WTC11 (cell line): ENCODE measurements at places on chromosomes 11 and 22. TPM values are rescaled to one million over a fixed set of nuclear protein-coding genes. Genes with fewer than 3 reads are reported as not detected.

IGSF9B gene
- 52.7 to 57.1 TPM (median 55.2 TPM) in 3 replicates for total RNA-seq

DNA sequence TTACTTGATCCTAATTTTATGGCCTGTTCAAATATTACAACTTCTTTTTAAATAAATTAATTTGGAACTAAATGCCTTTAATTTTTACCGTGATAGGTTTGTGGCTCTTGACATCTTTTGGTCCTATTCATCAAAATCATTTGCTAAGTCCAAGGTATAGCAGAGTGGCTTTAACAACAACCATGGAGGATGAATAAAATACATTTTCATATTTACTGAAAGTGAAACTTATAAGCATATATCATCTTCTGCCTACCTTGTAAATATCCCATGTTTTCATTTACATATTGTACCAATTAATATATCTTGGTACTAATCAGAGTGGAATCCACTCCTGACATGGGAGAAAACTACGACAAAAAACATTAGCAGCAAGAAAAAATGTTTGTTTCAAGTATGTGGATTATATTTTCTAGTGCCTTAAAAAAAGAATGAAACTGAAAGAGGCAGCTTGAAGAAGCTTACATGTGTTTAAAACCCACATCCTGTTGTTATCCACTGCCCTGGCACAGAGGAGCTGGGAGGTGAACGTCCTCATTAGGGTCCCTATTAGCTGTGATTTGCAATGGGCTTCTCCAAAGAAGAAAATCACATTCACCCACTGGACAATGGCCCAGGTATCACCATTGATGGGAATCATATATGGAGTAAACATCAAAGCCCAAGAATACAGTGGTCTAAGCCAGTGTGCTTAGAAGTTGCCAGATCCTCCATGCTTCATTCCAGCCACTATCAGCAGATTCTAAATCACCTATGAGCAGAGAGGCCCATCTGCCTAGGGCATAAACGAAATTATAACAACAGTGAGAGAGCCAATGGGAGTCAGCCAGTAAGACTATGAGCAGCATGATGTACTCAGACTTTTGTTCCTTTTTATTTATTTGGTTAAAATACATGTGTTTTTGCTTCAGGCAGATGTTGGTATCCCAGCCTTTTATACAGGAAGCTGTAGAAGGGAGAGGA, 84.7 kb downstream of the MAML2 start:
- no peak for DNase-seq

NPAS4 gene
- total RNA-seq, result 0.27 to 0.79 TPM (median 0.44 TPM) in 3 replicates

DNA sequence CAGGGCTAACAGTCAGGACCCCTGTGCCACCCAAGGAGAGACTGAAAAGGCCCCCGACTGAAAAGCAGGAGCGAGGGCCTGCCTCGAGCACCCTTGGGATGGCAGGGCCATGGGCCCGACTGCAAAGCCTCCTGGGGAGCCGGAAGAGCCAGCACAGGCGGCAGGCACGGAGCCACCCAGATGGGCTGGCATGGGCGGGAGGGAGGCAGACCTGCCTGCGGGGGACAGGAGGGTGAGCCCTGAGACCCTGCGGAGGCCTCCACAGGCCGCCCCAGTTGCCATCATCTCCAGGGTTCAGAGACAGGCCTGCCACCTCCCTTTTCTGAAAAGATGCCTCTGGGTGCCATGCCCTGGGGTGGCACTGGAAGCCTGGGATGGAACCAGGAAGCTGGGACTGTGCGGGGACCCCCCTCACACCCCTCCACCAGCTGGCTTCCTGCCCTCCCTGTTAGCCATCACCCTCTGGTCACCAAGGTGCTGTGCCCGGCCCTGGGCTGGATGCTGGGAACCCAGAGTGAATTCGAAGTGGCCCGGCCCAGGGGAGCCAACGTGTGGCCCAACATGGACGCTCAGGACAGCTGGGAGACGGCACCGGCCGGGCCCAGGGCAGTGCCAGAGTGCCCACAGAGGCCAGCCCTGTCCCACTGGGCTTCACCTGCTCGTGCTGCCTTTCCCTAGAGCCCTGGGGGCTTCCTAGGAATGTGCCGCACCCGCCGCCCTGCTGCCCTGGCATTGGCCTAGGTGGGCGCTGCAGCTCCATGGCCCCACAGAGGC, 13.8 kb downstream of the TSPAN32 start:
- DNase-seq, result no peak

- no peak for DNase-seq
These were observed 53.5 kb upstream of the CADM1 start for GRCh38 chr11:115557681-115558080.

CABP4 gene
- 0.09 to 0.23 TPM in 2 of 3 replicates, not detected in the other for total RNA-seq

DNA sequence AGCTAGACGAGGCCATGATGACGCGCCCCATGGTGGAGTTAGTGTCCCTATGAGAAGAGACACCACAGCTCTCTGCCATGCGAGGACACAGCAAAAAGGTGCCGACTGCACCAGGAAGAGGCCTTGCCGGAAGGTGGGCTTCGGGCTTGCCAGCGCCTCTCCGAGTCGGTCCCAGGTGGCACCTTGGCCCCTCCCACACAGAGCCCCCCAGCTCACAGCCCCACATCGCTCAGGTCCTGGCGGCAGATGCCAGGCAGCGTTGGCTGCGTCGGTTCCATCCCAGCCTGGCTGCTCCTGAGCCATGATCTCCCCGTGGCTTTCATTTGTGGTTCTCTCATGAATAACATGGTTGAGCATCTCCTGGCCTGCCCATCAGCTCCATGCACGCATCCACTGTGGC, 24.0 kb downstream of the CHID1 start:
- no peak for DNase-seq

DNA sequence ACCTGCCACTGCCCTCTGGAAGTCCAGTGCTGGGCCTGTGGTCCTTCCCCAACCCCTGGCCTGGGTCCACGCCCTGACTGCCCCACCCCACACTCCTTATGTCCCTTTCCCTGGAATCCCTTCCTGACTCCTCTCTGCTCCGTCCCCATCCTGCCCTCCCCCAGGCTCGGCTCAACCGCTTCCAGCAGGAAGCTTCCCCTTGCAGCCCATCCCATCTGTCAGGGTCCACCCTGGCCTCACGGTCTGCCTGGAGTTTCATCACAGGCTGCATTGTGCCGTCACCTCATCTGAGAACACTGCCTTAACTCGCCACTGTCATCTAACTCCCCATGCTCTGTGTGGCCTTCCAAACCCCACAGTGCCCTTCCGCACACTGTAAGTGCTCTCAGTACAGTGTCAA, 64.3 kb downstream of the NAT10 start:
- DNase-seq, result no peak
